ENCODE measurements at places on chromosomes 4 and X.

DNA sequence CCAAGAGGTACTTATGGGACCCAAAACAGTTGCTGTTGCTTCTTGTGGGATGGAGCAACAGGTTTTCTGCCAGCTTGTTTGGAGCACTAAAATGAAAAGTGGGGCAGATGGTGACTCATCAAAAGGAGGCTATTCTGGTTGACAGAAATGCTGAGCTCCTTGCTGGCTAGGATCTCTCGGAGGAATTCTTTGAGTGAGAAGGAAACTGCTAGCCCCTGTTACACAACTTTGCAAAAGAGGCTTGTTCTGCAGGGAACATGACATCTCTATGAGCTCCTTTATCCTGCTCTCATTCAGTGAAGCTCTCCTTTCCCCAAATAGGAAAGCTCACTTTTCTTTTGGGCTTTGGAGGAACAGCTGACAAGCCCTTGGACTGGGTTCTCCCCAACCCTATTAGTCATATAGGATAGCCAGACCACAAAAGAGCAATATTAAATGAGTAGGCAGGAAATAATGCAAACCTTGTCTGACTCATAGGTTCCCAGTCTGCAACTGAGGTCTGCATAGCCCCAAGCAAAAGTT is 108.3 kb downstream of the CDS1 start:
- no peak for DNase-seq

- no peak for DNase-seq
Measured at GRCh38 chr4:154743683-154744340, at the start of gene LRAT. LRAT (plus strand) TSS chr4:154744000; CDS start chr4:154744327, 327 bp downstream.

GRCh38 chr4:24778464-24779225 is 16.7 kb upstream of the SOD3 start:
- DNase-seq, result no peak

GRCh38 chr4:87196927-87197326 is 23.5 kb downstream of the KLHL8 start:
- DNase-seq, result no peak

GRCh38 chr4:113122066-113122465 is 72.6 kb downstream of the ANK2 start:
- DNase-seq, result no peak

GRCh38 chrX:18931972-18932371 is 51.9 kb downstream of the PHKA2 start:
- DNase-seq, result no peak

DNA sequence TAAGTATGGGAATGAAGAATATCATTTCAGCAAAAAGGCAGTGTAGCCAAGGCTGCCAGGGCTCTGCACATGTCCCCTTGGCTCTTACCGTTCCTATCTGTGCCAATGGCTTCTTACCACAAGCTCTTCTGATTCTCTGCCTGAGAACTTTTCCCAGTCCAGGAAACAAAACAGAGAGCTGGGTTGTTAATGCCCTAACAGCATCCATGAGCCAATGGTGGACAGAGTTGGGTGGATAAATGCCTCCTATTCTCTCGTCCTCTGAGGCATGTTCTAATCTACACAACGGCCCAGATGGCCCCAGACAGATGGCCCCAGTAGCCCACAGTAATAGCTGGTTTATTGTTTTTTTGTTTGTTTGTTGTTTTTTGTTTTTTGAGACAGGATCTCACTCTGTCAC is 28.0 kb downstream of the SCD5 start:
- DNase-seq, result no peak

DNA sequence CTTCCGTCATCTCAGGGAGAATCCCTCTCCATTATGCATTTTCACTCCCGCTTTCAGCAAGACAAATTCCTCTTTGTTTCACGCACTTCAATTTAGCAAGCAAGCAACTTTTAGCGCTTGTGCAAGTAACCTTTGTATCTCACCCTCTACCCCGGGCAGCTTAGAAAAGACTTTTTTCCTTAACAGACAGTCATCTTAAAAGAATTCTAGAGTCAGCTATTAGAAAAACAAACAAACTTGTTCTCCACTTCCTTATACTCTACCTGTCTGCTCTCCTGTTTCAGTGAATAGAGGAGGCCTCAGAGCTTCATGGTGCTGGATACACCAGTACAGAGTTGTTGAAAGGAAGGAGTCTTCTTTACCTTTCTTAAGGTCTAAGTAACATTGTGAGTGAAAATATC is 12.1 kb downstream of the TIGD2 start:
- DNase-seq, result no peak

- no peak for DNase-seq
Measured at GRCh38 chr4:17109126-17109525, 210.7 kb upstream of the LDB2 start.

DNA sequence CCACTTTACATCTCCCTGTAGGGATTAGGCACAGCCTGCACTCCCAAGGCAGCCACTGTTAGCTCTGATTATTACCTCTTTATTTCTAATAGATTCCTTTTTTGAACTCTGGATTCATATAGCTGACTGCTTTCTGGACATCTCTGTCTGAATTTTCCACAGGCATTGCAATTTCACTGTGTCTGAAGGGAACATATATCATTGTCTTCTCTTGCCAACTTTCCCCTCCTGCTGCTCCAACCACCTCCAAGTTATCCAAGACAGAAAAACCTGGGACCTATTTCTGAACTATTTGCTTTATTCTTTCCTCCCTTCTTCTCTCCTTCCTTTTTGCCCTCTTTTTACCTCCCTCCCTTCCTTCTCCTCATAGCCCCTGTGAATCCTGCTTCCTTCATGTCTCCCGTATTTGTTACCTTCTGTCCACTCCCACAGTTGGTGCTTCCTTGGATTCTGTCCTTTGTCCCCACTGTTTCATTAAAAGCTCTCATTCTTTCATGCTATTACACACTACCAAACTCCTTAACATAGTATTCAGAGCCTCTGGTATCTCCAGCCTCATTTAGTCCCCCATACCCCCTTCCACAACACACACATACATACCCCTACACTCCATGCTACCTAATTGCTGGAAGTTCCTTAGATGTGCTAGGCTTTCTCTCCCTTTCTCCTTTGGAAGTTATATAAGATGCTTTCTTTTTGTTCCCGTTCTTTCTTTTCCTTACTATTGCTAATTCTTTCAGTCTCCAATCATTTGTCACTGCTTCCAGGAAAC is 34.7 kb downstream of the FGF2 start:
- DNase-seq, result no peak

DNA sequence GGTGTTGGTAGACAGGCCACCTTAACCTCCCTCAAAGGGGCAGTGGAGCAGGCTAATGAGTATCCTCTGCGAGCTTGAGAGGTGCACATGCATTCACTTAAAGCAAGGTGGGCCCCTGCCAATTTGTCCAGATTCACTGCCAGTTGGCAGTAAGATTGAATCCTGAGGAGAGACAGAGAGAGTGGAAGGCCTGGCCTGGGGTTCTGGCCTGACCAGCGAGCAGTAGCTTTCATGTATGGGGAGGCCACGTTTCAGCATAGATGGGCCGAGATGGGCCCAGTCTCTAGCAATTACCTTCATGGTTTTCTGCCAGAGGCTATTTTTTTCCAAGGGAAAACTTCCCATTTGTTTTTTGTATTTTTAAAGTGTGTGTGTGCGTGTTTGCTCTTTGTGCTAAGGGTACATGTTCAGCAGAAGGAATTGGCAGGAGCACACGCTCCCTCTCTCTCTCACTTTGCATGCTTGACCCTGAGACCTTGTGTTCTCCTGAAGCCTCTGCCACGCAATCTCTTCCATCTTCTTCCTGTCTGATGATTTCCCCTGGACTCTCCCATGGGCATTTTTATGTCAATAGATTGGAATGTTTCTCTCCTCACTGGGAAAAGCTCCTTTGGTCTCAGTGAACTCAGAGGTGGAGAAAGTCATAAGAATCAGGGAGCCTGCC is 215.8 kb upstream of the SFRP2 start:
- no peak for DNase-seq

- DNase-seq, result no peak
Measured at GRCh38 chr4:81836716-81837115, 365.0 kb upstream of the RASGEF1B start.

GRCh38 chr4:85520765-85521749 is 46.1 kb downstream of the ARHGAP24 start:
- DNase-seq, result no peak

DNA sequence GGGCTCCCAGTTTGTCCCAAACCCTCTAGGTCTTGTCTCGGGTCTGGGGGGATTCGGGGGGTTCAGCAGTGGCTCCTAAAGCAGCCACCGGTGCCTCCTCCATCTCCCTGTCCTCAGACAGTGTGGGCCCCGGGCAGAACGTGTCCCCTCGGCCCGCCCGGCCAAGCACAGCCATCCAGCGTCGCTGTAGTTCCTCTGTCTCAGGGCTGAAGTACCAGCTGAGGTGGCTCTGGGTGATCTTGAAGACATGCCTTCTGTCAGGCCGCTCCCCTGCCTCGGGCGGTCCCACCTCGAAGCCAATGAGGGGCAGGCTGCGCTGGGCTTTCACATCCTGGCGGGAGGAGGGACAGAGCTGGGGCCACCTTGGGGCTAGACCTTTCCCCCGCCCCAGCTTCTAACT is 5.9 kb downstream of the TSR2 start:
- DNase-seq, result no peak

DNA sequence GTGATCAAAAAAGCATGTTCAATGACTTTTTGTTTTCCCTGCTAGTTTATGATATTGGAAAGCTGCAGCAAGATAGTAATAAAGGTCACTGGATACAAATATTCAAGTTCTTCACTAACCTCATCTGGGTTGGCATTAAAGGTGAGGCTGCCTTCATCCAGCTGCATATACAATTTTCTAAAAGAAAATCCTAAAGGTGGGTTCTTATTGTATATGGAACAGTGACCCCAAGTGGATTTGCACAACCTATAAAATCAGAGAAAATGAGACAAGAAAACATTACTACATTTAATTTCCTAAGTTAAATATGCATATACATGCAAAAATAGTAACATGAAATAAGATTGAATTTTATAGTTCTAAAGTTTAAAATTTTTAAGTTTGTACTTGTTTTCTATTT is 23.9 kb downstream of the FBXO8 start:
- DNase-seq, result no peak

- no peak for DNase-seq
Measured at GRCh38 chrX:72019487-72019886, 108.8 kb downstream of the NHSL2 start.

DNA sequence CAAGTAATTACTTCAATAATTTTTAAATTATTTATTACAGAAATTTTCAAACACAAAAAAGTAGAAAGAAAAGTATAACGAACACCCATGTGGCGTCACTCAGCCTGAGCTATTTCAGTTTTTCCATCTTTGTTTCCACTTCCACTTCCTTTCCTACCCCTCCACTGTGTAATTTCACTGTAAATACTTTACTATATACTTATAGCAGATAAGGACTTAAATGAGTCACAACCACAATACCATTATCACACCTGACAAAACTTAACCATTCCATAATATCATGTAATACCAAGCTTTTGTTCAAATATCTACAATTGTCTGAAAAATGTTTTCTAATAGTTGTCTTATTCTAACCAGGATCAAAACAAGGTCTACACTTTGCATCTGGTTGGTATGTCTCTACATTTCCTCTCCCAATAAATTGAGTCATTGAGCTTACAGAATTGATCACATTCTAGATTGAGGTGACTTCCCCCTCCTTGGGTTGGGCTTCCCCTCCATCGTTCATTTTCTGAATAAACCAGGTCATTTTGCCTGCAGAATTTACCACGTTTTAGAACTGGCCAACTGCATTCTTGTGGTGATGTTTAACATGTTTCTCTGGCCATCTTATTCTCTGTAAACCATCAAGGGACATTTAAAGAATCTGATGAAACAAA is 48.7 kb downstream of the ATP10D start:
- no peak for DNase-seq

DNA sequence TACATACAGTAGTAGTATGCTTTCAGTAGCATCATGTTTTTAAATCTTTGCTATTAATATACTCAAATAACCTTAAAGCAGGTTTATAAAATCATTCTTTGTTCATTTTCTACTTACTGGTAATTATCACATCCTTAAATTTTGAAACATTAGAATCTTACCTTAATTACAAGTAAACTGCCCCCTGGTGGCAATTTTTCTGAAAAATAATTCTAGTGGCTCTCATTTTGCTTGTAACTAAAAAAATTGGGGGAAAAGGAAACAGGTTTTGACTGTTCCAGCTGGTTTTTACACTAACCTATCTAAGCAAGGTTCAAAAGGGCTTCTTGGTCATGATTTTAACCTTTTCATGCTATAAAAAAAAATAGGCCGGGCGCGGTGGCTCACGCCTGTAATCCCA is 18.5 kb upstream of the DCAF4L1 start:
- DNase-seq, result no peak

DNA sequence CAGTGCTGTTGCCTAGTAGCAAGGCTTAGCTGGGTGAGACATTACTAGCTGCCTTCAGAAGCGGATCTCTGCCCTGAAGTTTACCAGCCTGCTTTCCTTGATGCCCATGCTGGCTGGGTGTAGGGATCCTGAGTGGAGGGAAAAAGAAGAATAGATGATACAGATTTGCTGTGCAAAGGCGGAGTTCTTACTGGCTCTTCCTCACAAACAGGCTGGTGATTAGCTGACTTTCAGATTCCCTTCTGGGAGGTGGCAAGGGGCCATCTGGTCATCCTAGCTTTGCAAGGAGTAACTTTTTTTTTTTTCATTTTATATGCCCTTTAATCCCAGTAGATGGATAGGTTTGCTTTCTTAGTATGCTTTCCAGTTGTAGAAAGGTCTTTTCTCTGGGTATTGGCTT is 44.8 kb downstream of the SMARCA5 start:
- no peak for DNase-seq

GRCh38 chr4:6200922-6201362 is 593 bp upstream of the JAKMIP1 start:
- DNase-seq, result no peak

GRCh38 chr4:133929531-133930239 is 271.9 kb downstream of the PABPC4L start:
- no peak for DNase-seq

DNA sequence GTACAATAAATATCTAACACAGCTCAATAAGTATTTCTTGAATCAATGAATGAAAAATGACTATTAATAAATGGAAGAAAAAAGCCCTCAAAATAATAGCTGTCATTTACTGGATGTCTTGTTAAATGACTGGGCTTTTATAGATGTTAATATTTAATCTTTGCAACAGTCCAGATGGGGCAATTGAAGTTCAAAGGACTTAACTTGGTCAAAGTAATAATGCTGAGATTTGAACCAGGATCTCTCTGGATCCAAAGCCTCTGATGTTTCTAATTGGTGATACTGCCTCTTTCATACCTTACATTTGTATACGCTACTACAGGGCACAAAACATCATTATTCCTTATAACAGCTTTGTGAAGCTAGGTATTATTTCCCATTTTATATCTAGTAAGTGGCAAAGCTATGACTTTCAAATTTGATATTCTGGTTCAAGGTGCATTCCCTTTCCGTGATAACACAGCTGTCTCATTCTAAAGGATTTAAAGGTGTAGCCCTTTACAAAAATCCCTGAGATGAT is 72.6 kb downstream of the DCK start:
- no peak for DNase-seq

DNA sequence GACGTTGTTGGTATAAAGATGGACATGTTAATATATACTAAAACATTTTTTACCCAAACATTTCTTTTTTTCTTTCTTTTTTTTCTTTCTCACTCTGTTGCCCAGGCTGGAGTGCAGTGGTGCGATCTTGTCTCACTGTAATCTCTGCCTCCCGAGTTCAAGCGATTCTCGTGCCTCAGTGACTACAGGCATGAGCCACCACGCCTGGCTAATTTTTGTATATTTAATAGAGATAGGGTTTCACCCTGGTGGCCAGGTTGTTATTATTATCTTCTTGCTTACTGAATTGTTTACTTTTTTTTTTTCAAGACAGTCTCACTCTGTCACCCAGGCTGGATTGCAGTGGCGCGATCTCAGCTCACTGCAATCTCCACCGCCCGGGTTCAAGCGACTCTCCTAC is 68.8 kb downstream of the HOPX start:
- DNase-seq, result no peak

Data from renal cortex interstitium (tissue), 15 donors.